ENCODE measurements at places on chromosomes 1 and 21.
A peak's percentile ranks its signal among the peaks of the same experiment; 100 is the strongest.

DNA sequence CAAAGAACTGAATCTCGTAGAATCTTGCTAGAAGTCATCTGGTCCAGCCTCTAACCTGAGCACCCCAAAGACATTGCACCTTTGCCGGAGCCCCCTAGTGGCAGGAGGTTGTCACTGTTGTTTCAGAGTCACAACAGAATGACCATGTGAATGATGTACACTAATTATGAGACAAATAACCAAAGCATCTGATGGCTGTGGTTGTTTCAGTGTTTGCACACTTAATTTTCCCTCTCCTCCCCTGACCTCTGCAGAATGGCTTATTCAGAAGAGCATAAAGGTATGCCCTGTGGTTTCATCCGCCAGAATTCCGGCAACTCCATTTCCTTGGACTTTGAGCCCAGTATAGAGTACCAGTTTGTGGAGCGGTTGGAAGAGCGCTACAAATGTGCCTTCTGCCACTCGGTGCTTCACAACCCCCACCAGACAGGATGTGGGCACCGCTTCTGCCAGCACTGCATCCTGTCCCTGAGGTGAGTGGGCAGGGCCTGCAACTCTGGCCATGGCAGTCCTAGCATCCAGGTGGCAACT, 26.4 kb downstream of the TRAF5 start:
- DNase-seq = peak; percentile 69

DNA sequence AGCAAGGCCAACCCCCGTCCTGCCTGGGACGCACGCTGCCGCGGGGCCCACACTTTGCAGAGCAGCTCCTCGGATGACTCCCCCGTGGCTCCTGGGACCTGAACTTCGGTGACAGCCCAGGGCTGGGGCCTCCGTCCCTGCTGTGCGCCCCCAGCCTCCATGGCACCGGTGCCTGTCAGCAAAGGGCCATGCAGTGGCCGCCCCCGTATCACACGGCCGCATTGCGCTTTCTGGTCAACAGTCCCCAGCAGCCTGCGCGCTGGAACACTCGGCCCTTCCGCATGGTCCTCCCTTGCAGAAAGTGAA, 18.0 kb downstream of the NADK start:
- DNase-seq = no peak

- peak; percentile 52 for DNase-seq
Measured at GRCh38 chr1:155324717-155325602, 4.3 kb downstream of the RUSC1 start.

DNA sequence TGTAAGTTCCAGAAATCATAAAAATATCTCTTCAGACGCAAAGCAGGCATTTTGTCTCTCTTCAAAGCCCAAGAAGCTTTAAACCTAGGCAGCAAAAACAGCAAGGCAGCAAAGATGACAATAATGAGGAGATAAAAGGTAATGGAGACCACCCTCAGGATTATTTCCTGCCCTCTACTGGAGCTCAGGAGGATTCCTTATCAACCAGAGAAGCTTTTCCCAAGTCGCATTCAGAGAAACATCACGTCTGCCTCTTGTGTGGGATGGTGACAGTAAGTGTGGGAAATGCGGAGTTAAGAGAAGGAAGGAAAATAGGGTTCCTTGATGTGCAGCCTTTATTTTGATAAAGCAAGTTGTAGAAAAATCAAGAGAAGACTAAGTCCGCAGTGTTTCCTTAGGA, 365.8 kb downstream of the RGS7 start:
- DNase-seq = no peak

DNA sequence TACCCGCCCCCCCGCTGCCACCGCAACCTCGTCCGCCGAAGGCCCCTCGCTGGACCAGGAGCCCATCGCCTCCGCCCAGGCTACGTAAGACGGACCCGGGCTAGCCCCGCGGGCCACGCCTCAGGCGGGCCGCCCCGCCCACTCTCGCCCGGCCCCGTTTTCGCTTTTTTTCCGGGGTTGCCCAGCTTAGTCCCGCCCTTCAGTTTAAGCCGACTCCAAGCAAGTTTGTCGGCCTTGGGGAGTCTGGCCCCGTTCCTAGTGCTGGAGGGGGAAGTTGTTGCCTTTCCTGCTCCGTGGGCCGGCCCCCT, 3.0 kb downstream of the RUSC1 start:
- DNase-seq = peak; percentile 91

GRCh38 chr1:7690076-7690475, 81.0 kb upstream of the VAMP3 start:
- no peak for DNase-seq

DNA sequence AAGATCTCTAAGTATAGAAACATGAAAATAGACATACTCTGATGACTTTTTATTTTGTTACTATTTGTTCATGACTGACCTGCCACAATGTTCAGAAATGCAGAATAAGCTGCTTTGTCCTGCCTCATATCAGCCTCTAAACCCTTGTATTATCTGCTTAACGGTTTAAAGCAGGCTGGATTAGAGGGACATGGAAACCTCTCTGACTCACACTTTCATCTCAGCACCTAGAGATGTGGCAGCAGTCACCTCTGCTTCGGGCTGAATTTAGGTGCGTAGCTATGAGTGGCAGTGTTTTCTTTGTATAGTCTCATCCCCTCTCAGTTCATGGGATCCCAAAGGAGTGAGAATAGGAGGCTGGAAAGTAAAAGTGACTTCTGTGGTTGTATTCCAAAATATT, 255.4 kb downstream of the RGS7 start:
- no peak for DNase-seq

DNA sequence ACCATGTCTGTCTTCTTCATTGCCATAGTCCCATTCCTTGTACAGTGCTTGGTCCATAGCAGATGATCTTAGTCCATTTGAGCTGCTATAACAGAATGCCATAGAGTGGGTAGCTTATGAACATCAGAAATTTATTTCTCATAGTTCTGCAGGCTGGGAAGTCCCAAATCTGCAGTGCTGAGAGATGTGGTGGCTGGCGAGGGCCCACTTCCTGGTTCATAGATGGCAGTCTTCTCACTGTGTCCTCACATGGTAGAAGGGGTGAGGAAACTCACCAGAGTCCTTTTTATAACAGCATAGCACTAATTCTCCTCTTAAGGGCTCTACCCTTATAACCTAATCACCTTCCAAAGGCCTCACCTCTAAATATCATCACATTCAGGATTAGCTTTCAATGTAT, 23.1 kb upstream of the RAP1A start:
- DNase-seq = no peak

- DNase-seq = no peak
Measured at GRCh38 chr1:201585093-201585483, 46.2 kb downstream of the NAV1 start.

DNA sequence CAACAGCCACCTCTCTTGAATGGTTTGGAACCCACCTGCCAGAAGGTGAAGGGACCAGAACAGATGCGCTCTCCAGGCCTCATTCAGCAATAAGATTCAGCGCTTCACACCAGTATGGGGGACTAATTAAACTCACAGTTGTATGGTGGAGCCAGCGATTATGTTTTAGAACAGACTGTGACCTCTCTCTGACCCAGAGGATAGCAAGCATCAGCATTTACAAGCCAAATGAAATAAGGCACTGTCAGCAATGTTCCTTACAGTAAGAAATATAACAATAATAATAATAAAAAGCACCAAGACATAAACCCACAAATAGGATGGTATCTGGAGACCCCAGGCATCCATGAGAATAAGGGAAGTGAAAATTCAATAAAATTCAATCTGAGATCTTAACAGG, 6.9 kb upstream of the CDC42BPA start:
- no peak for DNase-seq

- DNase-seq = no peak
Measured at GRCh38 chr1:205706601-205707502, 26.5 kb upstream of the SLC45A3 start.

DNA sequence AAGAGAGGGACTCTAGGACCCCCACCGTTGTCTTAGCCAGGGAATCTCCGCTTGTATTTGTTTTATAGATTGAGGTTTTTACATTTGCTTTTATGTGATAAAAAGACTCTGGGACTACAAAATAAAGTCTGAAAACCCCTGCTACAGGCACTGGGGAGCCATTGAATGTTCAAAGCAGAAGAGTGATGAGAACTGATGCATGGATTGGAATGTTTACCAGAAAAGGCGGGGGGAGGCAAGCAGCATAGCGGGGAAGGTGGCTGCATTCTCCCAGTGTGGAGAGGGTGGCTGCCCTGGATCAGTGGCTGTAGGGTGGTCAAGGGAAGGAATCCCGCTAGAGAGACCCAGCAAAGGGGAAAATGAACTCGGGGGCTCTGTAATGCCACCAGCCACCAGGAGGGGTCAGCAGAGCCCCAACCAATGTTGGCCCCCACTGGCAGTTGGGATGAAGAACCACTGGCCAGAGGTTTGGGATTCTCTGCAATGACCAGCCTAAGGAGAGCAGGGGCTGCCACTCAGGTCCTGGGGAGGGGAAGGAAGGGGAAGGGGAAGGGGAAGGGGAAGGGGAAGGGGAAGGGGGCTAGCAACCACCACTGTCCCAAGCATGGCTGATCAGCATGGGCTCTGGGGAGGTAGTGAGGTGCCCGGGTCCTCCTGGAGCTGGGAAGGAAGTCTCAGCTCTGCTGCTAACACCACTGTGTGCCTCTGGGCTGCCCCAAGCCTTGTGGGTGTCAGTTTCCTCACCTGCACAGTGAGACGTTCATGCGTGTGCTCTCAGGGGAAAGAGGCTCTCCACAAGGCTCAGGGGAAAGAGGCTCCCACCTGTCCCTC, 19.2 kb upstream of the PEF1 start:
- DNase-seq = peak; percentile 88

DNA sequence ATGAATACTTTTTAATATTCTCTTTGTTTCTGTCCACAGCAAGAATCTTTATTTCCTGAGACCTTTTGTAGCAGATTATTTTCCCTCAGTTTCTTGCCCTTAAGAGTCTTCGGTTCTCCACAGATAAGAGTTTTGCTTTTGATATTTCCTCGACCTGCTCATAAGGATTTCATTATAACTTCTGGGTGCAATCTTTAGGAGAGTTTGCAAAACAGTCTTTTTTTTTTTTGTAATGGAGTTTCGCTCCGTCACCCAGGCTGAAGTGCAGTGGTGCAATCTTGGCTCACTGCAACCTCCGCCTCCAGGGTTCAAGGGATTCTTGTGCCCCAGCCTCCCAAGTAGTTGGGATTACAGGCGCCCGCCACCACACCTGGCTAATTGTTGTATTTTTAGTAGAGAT, 10.1 kb upstream of the UBE4B start:
- DNase-seq = no peak

- DNase-seq = no peak
Measured at GRCh38 chr1:165075725-165076370, 280.7 kb downstream of the LMX1A start.

- DNase-seq = no peak
Measured at GRCh38 chr1:117531222-117531621, 74.6 kb upstream of the TENT5C start.

GRCh38 chr1:215005656-215006345, 76.7 kb upstream of the KCNK2 start:
- DNase-seq = no peak

GRCh38 chr1:66490816-66491215, 43.1 kb upstream of the SGIP1 start:
- no peak for DNase-seq

DNA sequence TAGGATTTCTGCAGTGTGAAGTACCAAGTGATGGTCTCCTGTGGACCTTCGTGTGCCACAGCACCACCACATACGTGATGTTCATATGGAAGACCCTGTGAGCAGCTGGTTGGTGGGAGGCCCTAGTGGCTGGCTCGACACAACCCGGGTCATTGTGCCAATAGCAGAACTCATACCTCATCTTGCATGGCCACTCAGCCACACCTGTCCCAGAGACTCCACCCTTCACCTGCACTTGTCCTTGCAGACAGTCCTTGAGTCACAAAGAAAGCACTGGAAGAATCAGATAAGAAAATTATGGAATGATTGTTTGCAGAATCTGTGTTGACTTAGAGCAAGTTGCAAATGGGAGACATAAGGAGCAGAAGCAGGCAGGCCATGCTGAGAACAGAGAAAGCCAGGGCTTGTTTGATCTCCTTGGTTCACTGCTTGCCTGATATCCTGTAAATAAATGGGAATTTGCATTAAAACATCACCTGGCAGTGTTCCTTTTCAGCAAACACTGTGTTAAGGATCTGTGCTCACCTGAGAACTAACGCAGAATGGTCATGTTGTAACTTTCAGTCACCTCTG, 307.7 kb downstream of the SIPA1L2 start:
- DNase-seq = no peak

DNA sequence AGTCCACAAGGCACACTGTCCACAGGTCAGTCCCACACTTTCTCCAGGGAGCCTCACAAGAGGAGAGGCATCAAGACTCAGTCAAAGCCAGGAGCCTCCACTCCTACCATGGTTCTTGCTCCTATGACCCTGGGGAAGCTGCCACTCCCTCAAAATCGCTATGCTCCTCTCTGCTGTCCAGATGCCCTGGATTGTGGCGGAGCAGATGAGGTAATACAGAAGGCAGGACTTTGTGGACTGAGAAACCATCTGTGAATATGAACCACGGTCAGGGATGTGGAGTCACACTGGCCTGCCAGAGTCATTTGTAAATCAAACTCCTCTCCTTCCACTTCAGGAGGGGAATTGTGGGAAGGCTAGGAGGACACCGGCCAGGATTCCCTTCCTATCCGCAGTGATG, 20.6 kb downstream of the VWA5B1 start:
- DNase-seq = no peak

DNA sequence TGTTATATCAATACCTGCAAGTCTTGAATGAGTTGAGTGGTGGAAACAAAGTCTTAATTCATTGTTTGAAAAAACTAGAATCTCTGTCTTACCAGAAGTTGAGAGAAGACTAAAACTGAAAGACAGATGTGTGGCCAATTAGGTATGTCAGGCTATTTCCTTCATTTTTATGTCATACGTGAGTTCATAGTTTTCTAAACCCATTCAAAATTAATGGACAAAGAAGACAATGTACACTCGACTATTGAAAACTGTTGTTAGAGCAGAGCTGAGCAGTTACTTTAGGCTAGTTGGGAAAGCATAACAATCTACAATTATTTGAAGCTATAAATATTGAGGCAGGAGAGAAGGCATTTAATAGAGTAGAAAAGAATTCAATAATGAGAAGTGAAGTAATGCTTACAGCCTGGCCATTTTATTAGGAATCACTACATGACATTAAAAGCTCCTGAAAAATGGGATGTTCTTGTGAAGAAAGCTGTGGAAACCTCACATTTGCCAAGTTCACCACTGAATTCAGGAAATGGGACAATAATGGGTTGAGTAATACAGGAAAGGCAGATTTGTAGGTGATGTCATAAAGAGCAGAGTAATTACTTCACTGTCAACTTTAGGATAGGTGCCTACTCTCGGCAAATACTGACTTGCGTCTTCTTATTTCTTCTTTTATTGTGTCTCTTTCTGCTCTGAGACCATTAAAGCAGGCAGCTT, 204.4 kb downstream of the PLA2G4A start:
- no peak for DNase-seq

DNA sequence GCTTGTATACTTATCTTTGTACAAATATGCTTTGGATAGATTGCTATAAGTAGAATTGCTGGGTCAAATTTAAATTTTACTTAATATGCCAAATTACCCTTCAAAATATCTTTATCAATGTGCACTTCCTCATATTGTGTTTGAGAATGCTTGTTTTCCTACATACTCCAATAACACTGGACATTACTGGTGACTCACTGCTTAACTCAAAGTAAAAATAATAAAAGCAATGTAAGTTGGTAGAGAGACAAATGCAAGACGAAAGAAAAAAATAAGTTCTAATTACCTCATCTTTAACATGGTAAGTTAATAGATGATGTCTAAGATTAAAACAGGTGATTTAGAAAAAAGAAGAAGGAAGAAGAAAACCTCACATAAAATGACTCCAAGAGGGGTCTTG, 7.9 kb upstream of the SH3GLB1 start:
- no peak for DNase-seq
